CD8-positive, alpha-beta T cell (primary cell): ENCODE measurements at places on chromosomes 7 and 10.

GRCh38 chr10:88288320-88289059, 294.6 kb downstream of the RNLS start:
- DNase-seq: no peak

- DNase-seq: no peak
These were observed 286.6 kb downstream of the BMPER start for GRCh38 chr7:34191771-34192479.

DNA sequence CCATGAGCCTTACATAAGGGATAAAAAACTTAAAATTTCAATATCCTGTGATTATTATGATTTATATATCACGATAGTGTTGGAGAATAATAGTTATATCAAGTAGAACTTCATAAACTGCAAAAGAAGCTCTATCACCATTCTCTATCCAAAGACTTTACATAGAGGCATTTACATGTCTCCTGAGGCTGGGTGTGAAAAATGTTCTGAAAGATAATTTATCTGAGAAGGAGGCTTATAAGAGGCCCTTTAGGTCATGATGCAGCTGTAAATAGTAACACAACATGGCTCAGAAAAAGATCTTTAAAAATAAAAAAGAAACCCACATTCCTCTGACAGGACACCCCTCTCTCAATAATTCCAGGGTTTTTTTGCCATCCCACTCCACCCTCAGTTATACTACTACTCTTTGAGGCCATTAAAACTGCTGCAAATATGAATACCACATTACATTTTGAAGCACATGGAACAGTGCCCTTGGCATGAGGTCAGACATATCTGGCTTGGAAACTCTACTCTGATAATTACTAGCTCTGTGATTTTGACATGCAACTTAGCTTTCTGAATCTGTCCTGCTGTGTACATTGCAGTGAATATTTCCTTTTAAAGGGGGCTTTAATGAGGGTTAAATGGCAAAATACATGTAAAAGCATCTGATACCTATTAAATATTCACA, 55.5 kb downstream of the SLC16A12 start:
- DNase-seq: no peak

DNA sequence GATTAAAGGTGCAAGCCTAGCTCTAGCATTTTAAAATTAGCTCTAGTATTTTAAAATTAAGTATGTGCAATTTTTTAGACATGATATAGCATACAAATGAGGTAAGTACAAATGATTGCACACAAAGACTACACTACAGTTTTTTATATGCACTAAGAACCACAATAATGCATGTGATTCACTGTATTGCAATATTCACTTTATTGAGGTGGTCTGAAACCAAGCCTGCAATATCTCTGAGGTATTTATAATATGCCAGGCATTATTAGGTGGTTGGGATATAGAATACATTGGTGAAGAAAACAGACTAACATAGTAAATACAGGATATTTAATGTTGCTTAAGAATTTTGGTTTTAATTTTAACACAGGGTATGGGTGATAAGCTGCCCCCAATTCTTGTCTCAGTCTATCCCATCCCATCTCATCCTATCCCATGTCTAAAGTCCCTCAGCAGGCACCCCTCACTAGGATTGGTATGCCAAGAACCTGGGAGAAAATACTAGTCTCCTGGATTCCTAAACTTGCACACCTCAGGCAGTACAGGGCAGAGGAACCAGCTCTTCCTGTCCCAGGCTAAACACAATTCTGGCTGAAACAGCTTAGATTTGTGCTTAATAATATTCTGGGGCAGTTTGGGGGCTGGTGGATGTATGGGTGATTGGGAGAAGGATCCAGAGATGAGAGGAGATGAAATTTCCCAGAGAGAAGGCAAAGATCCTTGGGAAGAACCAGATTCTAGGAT, 90.4 kb downstream of the HIPK2 start:
- no peak for DNase-seq

GRCh38 chr10:70567603-70568002, 34.9 kb downstream of the PRF1 start:
- DNase-seq: no peak

DNA sequence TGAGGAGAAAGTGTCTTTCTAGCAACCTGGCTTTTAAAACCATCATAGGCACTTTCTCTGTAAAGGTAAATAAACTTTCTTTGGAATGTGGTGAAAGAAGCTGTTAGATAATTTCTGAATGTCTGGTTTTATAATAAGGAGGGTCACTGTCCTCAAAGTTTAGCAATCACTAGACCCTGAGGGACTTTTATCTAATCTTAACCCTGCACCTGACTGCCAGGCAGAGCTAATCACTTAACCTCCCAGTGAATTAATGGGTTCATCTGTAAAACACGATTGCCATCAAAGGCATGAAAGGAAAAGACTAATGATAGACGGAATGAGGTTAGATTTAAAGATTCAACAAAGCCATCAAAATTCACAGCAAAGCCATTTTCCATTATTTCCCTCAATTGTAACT, 553.8 kb downstream of the GRM8 start:
- DNase-seq: no peak

GRCh38 chr7:22935269-22935668, 78.7 kb downstream of the HYCC1 start:
- DNase-seq: no peak

DNA sequence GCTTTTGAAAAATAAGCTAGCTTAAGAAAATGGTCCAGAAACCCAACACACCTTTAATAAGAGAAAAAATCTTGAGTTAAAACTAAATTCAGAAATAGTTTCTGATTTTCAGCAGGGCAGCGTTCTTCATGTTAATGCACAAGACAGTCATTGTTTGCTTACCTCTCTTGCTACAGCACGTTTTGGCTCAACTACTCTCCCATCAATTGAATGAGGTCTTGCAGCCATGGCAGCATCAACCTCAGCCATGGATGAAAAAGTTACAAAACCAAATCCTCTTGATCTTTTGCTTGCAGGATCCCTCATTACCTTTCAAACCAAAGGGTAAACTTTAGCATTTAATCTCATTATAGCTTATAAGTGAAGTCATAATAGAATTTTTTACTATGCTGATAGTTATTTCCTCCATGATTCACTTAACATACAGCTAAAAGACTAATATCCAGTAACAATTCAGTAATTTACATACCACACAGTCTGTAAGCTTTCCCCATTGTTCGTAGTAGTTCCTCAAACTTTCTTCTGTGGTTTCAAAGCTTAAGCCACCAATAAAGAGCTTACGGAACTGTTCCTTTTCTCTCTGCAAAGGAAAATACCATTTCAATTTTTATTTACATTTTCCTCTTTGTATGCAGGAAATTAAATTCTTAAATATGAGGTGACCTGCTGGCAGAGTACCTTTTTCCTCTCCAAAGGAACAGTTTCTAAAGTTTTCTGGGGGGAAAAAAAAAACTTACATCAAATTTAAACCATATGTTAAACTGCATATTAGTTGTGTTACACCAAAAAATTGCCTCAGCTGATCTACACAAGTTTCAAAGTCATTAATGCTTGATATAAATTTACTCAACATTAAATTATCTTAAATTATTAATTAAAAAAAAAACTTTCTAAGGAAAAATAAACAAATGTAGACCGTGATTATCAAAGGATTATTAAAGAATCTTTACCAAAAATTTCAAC, 3.1 kb downstream of the HNRNPA2B1 start:
- no peak for DNase-seq

- DNase-seq: no peak
These were observed 39.0 kb upstream of the PTPRZ1 start for GRCh38 chr7:121833991-121834390.

GRCh38 chr10:63030536-63030935, 102.6 kb upstream of the NRBF2 start:
- DNase-seq: no peak

- DNase-seq: no peak
These were observed 161.5 kb downstream of the SEMA3D start for GRCh38 chr7:85025312-85025756.

GRCh38 chr7:30201161-30201666, 66.4 kb downstream of the MTURN start:
- DNase-seq: no peak

GRCh38 chr7:141641876-141642275, 60.1 kb downstream of the DENND11 start:
- DNase-seq: no peak

- DNase-seq: no peak
These were observed 74.1 kb upstream of the PRKG1 start for GRCh38 chr10:51000164-51000563.

DNA sequence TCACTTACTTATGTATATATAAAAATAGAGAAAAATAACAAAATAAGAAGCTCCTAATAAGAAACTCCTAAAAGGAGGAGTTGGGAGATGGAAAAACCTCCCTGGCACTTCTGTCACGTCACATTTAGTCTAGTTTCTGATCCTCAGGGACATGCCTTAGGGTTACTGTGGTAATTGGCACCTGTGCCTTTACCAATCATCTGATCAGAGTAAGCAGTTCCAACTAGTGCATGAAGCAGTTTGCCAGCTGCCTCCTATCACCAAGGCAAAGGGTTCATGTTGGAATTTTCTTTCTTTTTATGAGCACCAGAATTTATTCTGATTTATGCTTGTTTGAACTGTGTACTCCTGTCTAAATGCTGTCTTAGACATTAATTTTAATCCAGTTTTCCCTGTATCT, 49.9 kb downstream of the ARL4A start:
- DNase-seq: no peak

GRCh38 chr10:3757638-3758490, 27.1 kb downstream of the KLF6 start:
- DNase-seq: peak; percentile 75
